NCI-H1092 (cell line): ENCODE measurements at places on chromosomes 7 and 10.

- DNase-seq = no peak
Observed at GRCh38 chr10:58780476-58780875, 267.8 kb downstream of the BICC1 start.

GRCh38 chr10:114650266-114650665 lies 7.8 kb downstream of the ABLIM1 start:
- DNase-seq = no peak

- DNase-seq = no peak
Observed at GRCh38 chr7:102241431-102241830, 45.2 kb upstream of the SH2B2 start.

DNA sequence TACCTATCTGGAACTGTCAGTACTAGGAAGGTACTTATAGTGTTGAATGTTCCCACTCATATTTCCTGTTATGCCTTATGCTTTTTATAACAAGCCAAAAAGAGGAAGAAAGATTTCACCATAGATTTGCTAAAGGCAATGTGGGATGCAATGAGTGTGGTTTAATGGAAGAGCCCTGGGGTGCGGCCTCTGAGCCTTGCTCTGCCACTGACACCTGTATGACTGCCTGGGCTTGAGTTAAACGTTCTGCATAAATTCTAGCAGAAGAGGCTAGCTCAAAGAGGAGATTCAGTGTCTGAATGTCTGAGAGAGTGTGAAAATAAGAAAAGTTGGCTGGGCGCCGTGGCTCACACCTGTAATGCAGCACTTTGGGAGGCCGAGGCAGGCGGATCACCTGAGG lies 143.8 kb downstream of the TPST1 start:
- DNase-seq = no peak

DNA sequence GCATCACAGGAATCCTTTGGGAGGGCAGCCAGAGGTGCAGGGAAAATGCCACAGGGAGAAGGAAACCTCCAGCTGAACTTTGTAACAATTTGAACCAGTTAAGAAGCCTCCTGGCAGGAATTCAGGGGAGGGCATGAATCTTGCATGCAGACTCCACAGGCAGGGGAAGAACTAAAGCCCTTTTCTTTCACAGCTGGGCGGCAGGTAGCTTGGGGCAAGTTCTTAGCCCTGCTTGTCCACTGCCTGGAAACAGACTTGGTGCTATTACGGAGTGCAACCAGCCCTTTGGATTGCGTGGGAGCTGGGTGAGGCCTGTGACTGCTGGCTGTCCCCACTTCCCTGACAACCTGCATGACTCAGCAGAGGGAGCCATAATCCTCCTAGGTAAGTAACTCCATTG lies 51.7 kb upstream of the ADAM12 start:
- DNase-seq = no peak

- DNase-seq = no peak
Observed at GRCh38 chr10:1204434-1205326, 148.5 kb downstream of the WDR37 start.

GRCh38 chr7:92705831-92706230 lies 115.6 kb upstream of the FAM133B start:
- no peak for DNase-seq
